ENCODE measurements at places on chromosomes 12 and 14. TPM values are rescaled to one million over a fixed set of nuclear protein-coding genes. Genes with fewer than 3 reads are reported as not detected.

ZNF891 gene
- total RNA-seq: 1.3 TPM

GRCh38 chr12:62005615-62006014 is 254.6 kb upstream of the USP15 start:
- no peak for DNase-seq
- no peak overlapping the region for H3K4me3 ChIP-seq
- H3K27ac ChIP-seq: no peak overlapping the region
- no peaks in the 10 kb centered on the region for H3K27me3 ChIP-seq
- no peaks in the 10 kb centered on the region for H3K4me1 ChIP-seq
- H3K36me3 ChIP-seq: no peaks in the 10 kb centered on the region

DNA sequence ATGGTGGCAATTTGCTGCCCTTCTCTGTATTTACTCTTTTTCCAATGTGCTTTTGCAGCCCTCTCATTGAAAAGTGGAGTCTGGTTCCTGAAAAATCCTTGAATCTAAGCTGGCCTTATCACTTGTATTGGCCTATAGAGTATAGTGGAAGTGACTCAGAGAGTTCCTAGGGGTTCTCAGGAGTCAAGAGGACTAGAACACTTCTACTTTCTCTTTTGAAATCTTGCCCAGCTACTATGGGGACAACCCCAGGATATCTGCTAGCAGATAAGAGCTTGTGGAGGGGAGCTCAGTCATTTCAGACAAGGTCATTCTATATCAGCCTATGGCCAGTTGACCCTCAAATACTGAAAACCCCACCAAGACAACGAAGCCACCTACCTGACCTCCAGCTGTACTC is 26.7 kb upstream of the WSCD2 start:
- no peak overlapping the region for H3K4me3 ChIP-seq
- no peaks in the 10 kb centered on the region for H3K27me3 ChIP-seq
- H3K27ac ChIP-seq: no peak overlapping the region
- no peaks in the 10 kb centered on the region for H3K4me1 ChIP-seq

NTN4 gene
- 12.4 TPM for total RNA-seq

DNA sequence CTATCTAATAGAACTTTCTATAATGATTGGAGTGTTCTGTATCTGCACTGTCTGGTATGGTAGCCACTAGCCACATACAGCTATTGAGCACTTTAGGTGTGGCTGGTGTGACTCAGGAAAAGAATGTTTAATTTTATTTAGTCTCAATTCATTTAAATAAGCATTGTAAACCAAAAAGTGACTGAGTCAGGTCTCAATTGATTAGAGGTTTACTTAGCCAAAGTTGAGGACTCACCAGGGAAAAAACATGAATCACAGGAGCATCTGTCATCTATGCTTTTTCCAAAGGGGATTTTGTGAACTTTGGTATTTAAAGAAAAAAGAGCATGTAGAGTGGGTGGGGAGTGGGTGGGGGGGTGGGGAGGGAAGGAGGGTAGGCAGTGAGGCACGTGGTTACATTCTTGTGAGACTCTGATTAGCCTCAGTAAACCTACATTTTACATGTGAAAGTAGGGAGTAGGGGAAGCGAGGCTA is 473.1 kb downstream of the ATP23 start:
- H3K4me1 ChIP-seq: no peaks in the 10 kb centered on the region
- H3K27ac ChIP-seq: no peak overlapping the region
- no peaks in the 10 kb centered on the region for H3K36me3 ChIP-seq
- no peaks in the 10 kb centered on the region for H3K27me3 ChIP-seq

GRCh38 chr12:87469295-87469694 is 559.9 kb downstream of the C12orf50 start:
- H3K27me3 ChIP-seq: no peaks in the 10 kb centered on the region
- no peak overlapping the region for H3K27ac ChIP-seq
- H3K4me3 ChIP-seq: no peak overlapping the region
- no peak for DNase-seq
- H3K4me1 ChIP-seq: no peaks in the 10 kb centered on the region
- H3K36me3 ChIP-seq: no peaks in the 10 kb centered on the region

IAPP gene
- not detected for total RNA-seq

CDKN3 gene
- 59.5 TPM for total RNA-seq

DNA sequence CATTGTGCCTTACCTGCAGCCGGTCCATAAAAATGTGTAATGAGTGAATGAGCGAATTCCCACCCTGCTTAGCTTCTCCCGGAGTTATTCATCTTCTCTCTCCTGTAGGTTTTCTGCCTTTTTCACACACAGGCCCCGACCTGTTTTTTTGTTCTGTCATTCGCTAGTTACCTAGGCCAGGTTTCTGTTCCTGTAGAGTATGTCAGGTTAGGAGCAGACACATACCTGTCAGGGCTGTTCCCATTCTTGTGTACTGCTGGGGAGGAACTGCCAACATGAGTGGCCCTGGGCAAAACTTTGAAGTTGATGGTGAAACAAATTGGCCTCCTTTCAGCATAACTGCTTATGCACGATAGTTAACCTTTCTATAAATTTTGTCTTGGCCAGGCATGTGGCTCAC is 140.1 kb downstream of the SYNE2 start:
- no peak for DNase-seq
- H3K4me3 ChIP-seq: no peak overlapping the region

CLEC4D gene
- not detected for total RNA-seq

DNA sequence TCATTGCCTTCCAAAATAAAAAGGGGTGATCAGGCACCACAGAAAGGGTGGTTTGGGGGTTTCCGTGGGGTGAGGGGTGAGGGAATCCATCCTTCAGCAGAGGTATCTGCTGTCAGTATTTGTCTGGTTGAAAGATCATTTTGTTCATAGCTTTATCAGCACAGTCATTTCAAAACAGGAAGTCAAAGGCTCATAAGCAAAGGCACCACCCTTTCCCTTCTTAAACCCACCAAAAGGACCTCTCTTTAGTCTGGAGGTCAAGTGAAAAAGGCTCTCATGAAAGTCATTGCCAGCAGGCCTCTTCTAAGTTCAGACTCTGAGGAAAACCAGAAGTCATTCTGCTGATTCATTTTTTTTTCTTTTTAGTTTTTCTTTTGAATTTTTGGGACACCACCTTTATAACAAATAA is 6.2 kb downstream of the CHST11 start:
- H3K27me3 ChIP-seq: peaks cover 7% of the 10 kb centered on the region
- H3K36me3 ChIP-seq: no peaks in the 10 kb centered on the region
- no peaks in the 10 kb centered on the region for H3K4me1 ChIP-seq

DNA sequence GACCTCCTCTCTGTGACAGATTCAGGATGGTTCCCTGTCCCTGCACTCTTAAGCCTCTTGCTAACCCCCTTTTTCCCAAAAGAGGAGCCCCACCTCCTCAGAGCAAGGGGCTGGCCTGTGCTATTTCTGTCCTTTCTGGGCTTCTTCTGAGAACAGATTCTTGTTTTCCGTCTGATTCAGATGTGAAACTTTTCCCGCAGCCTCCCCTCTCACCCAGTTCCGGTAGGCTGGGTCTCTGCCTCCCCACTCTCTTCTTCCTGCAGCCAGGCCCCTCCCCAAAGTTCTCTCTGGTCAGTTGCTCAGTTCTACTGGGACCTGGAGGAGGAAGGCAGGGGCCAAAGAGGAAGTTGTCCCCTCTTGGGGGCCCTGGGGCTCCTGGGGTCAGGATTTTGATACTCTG is 11.8 kb downstream of the PDE1B start:
- H3K27me3 ChIP-seq: no peaks in the 10 kb centered on the region
- peak; percentile 20 for DNase-seq
- no peaks in the 10 kb centered on the region for H3K36me3 ChIP-seq
- no peak overlapping the region for H3K4me3 ChIP-seq

- H3K27me3 ChIP-seq: no peaks in the 10 kb centered on the region
- H3K4me1 ChIP-seq: no peaks in the 10 kb centered on the region
- H3K36me3 ChIP-seq: peaks cover 4% of the 10 kb centered on the region
- no peak for DNase-seq
- H3K27ac ChIP-seq: no peak overlapping the region
- H3K4me3 ChIP-seq: no peak overlapping the region
Observed at GRCh38 chr14:67555518-67556090, 22.5 kb downstream of the PLEKHH1 start.

TAS2R7 gene
- not detected for total RNA-seq

DNA sequence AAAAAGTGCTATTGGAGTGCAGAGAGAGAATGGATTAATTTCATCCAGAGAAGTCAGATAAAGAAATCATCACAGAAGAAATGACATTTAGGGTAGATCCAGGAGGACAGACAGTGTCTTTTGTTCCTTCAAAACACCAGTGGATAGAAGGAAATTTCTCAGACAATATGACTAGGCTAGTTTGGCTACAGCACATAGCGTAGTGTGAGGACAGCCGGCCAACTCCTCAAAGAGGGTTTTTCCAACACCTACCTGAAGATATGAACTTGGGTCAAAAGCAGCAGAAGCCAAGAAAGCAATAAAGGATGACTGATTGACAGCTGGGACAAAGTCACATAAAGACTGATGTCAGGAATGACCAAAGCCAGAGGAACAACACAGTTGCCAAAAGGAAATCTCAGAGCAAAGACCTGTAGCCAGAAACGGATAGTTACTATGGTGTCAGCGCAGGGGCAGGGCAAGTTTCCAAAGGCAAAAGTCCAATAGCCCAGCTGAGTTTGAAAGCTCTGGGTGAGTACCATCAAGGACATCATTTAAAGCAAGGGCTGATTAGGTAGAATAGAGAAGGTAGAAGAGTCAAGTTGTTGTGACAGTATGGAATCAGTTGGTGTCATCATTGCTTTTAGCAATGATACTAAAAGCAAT is 58.7 kb upstream of the PDE3A start:
- H3K27me3 ChIP-seq: no peaks in the 10 kb centered on the region
- no peak overlapping the region for H3K4me3 ChIP-seq
- H3K4me1 ChIP-seq: no peaks in the 10 kb centered on the region

- H3K4me1 ChIP-seq: no peaks in the 10 kb centered on the region
- no peak for DNase-seq
- H3K36me3 ChIP-seq: no peaks in the 10 kb centered on the region
- H3K27ac ChIP-seq: no peak overlapping the region
Observed at GRCh38 chr12:116323406-116324386, 46.2 kb upstream of the MED13L start.

GRCh38 chr12:131988054-131988796 is 38.5 kb downstream of the EP400 start:
- no peaks in the 10 kb centered on the region for H3K27me3 ChIP-seq
- H3K4me1 ChIP-seq: no peaks in the 10 kb centered on the region
- DNase-seq: no peak
- peaks cover 9% of the 10 kb centered on the region for H3K36me3 ChIP-seq
- no peak overlapping the region for H3K27ac ChIP-seq

GRCh38 chr14:75628816-75629215 is 31.9 kb downstream of the ERG28 start:
- no peak overlapping the region for H3K27ac ChIP-seq
- H3K36me3 ChIP-seq: no peaks in the 10 kb centered on the region
- no peak for DNase-seq
- no peaks in the 10 kb centered on the region for H3K27me3 ChIP-seq

FAM181A gene
- not detected for total RNA-seq

AP1G2 gene
- 154 TPM for total RNA-seq

HAL gene
- total RNA-seq: 0.91 TPM

GRCh38 chr12:101924618-101925017 is 47.2 kb downstream of the DRAM1 start:
- H3K27ac ChIP-seq: peak overlapping the region; percentile 47
- no peak for DNase-seq
- no peaks in the 10 kb centered on the region for H3K27me3 ChIP-seq
- no peak overlapping the region for H3K4me3 ChIP-seq
- H3K4me1 ChIP-seq: no peaks in the 10 kb centered on the region
- H3K36me3 ChIP-seq: no peaks in the 10 kb centered on the region

DNA sequence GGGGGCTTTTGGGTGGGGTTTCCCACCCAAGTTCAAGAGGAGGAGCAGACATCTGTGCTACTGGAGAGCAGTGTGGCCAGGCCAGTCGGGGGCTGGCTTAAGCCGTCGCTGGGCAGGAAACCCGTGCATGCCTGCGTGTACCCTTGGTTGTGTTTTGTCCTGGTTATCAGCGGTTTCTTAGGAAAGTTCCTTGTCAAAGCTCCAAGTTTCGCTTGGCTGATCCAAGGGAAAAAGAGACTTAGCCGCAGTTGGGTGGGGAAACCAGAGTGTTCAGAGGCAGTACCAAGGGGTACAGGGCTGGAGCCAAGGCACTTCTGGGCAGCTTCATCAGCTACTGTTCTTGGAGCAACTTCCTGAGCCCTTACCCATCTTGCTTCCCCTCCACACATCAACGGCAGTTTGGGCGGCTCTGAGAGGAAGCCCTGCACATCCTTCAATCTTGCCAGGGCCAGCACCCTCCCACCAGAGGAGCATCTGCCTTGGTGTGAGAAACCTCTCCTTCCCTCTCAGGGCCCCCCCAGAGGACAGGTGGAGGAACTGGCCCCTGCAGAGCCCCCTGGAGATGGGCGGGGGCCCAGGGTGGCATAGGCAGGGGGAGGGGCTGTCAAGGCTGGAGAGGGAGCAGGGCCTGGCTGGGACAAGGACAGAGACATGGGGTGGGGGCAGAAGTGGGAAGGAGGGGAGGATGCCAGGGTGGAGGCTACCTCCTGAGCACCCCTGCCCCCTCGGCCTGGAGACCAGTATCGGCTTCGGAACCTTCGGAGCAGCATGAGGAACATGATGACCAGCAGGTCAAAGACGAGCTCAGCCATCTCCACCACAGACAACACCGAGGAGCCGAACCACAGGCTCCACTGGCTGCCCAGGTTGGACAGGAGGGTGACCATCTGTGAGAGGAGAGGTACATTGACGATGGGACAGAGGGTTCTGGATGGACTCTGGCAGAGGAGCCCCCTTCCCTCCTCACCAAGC is 5.8 kb upstream of the TNFRSF1A start:
- no peak overlapping the region for H3K4me3 ChIP-seq
- H3K27me3 ChIP-seq: no peaks in the 10 kb centered on the region
- H3K36me3 ChIP-seq: no peaks in the 10 kb centered on the region
- H3K27ac ChIP-seq: peak overlapping the region; percentile 29

GRCh38 chr12:62021808-62022207 is 238.4 kb upstream of the USP15 start:
- no peak overlapping the region for H3K27ac ChIP-seq
- no peak overlapping the region for H3K4me3 ChIP-seq
- no peak for DNase-seq
- no peaks in the 10 kb centered on the region for H3K36me3 ChIP-seq
- H3K4me1 ChIP-seq: no peaks in the 10 kb centered on the region

DNA sequence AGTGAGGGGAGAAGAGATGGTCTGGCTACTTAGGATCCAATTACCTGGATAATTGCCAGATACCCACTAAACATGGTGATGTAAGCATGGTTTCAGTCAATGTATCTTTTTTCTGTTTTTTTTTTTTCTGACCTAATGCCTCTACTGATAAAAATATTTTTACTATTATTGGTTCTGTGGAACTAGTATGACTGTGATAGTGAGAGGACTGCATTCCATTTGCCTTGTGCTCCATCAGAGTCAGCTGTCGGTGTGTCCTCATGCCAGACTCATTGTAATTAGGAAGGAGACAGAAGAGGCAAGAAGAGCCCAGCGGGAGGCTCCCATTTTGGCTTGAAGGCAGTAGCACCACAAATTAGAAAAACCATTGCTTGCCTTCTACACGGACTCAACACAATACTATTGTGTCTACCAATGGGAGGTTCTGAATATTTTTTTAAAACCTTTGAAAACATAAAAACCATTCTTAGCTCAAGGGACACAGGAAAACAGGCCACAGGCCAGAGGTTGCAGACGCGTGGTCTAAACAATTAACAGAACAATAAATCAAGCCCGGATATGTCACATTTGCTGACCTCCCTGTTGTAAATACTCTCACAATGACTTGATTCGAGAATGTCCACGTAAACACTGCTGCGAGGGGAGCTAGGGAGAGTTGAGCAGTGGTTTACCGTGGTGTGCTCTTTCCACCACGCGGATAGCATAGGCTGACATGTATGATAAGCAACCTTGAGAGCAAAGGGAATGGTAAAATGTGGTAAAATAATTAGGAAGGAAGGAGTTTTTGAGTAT is 13.5 kb upstream of the DCP1B start:
- no peak overlapping the region for H3K27ac ChIP-seq
- H3K27me3 ChIP-seq: no peaks in the 10 kb centered on the region
- no peaks in the 10 kb centered on the region for H3K36me3 ChIP-seq

Data from colonic mucosa (tissue), 4 donors.